ENCODE measurements at places on chromosomes 5 and 9. TPM values are rescaled to one million over a fixed set of nuclear protein-coding genes. Genes with fewer than 3 reads are reported as not detected.

DNA sequence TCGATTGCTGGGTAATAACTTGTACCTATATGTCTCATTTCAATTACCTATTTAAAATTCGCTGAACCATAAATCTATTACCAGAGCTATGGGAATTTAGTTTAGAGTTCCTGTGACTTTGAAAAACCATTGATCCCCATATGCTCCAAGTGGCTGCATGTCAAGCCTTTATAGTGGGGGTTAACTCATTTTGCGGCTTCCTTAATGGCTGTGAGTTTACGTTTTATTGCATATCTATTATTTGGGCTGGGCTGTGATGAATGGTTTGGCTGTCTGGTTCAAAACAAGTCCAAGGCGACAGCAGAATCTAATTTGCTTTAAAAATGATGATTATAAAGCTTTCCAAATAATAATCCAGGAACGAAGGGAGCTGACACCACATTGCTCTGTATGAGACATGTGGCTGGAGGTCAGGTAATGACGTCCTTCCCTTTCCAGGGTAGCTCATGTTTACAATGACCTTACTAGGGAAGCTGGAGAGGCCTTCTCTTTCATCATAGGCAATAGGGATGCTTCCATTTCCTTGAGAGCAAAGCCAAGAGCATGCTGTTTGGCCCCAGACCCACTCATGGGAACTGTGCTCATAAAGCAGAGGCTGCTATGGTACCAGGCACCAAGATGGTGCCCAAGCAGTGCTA is 258.3 kb downstream of the HSPA4 start:
- H3K4me3 ChIP-seq = no peak overlapping the region
- H3K36me3 ChIP-seq = no peaks in the 10 kb centered on the region
- no peak overlapping the region for H3K27ac ChIP-seq
- no peaks in the 10 kb centered on the region for H3K4me1 ChIP-seq
- DNase-seq = no peak

- no peaks in the 10 kb centered on the region for H3K4me1 ChIP-seq
- H3K36me3 ChIP-seq = no peaks in the 10 kb centered on the region
- no peak overlapping the region for H3K4me3 ChIP-seq
- DNase-seq = no peak
- H3K27ac ChIP-seq = no peak overlapping the region
These were observed 166.5 kb upstream of the PRR16 start for GRCh38 chr5:120297616-120298015.

GRCh38 chr5:56025151-56025885 is 30.6 kb upstream of the IL6ST start:
- H3K27ac ChIP-seq = no peak overlapping the region
- H3K27me3 ChIP-seq = no peaks in the 10 kb centered on the region
- H3K36me3 ChIP-seq = no peaks in the 10 kb centered on the region
- no peak for DNase-seq
- H3K4me1 ChIP-seq = peaks cover 22% of the 10 kb centered on the region
- no peak overlapping the region for H3K4me3 ChIP-seq

DNA sequence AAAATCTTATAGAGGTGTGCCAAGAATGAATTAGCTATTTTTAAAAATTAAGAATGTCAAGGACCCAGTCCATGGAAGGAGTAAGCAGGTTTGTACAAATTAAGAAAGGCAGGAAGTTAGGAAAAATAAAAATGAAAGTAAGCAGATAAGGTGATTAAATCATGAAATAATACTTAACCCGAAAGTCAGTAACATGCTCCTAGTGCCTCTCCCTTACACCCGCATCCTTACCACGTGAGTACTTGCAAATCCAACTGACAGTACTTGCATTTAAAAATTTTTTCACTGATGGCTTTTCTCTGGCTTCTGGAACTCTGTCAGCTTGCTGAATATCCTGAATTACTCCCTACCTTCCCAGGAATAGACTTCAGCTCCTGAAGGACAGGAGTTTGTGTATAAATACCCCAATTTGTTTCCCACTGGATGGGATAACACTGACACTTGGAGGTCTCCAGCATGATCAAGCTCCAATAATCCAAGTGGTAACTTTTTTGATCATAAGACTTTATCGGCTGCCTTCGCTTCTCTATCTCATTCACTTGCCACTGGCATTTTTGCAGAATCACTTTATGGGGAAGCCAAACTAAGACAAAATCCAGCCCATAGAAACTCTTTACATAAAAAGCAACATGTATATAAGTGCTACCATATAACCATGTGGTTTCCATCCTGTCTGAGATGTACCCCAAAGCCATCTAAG is 41.6 kb upstream of the RICTOR start:
- H3K4me3 ChIP-seq = no peak overlapping the region
- peaks cover 5% of the 10 kb centered on the region for H3K36me3 ChIP-seq
- peak overlapping the region; percentile 76 for H3K27ac ChIP-seq
- peaks cover 43% of the 10 kb centered on the region for H3K4me1 ChIP-seq
- no peaks in the 10 kb centered on the region for H3K27me3 ChIP-seq

- no peaks in the 10 kb centered on the region for H3K36me3 ChIP-seq
- DNase-seq = no peak
- H3K4me3 ChIP-seq = no peak overlapping the region
- no peaks in the 10 kb centered on the region for H3K27me3 ChIP-seq
- no peak overlapping the region for H3K27ac ChIP-seq
These were observed 283.1 kb upstream of the ADAMTSL1 start for GRCh38 chr9:18190671-18191374.

Gene LMBRD2
- total RNA-seq = 17.6 TPM

Gene SCAI
- 14.5 TPM for total RNA-seq

Gene TAF9
- total RNA-seq = 85.1 TPM

DNA sequence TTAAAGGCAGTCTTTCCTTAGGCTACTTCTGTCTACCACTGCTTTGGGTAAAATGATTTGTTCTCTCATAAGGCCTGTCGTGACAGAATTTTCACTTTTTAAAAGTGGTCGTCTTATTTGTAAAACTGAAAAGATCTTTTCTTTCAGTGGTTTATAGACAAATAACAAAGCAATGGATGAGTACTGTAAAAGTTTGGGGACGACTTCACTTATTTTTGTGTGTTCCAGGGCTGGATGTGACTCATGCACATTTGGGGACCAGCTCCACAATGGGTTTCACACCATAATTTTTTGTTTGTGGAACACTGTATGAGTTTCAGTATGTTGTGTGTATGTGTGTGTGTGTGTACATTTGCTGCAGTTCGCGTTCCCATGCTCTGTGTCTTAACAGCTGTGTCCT is 53.6 kb downstream of the ARHGAP26 start:
- H3K4me3 ChIP-seq = peak overlapping the region; percentile 48
- peaks cover 95% of the 10 kb centered on the region for H3K4me1 ChIP-seq
- H3K36me3 ChIP-seq = no peaks in the 10 kb centered on the region
- no peak for DNase-seq

- H3K27ac ChIP-seq = no peak overlapping the region
- no peaks in the 10 kb centered on the region for H3K4me1 ChIP-seq
- H3K27me3 ChIP-seq = no peaks in the 10 kb centered on the region
- no peak for DNase-seq
- H3K4me3 ChIP-seq = no peak overlapping the region
These were observed 72.3 kb downstream of the STK32A start for GRCh38 chr5:147307170-147307569.

DNA sequence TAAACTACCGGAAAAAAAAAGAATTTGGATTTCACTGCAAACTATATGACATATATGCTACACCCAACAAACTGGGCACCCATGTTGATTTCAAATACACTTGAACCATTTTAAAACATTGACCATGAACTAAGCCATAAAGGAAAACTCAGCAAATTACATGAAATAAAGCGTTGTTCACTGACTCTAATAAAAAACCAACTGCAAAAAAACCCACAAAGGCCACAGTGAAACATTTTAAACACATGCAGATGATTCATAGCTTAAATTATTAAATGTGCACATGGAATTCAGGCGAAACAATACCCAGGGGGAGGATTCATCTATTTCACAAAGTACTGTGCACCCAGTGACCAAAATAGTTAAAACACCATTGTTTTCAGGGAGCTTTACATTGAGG is 33.3 kb downstream of the MTRR start:
- no peaks in the 10 kb centered on the region for H3K27me3 ChIP-seq
- no peak overlapping the region for H3K4me3 ChIP-seq
- H3K36me3 ChIP-seq = peaks cover 69% of the 10 kb centered on the region
- peaks cover 25% of the 10 kb centered on the region for H3K4me1 ChIP-seq
- no peak for DNase-seq

Gene TMEM252
- not detected for total RNA-seq

DNA sequence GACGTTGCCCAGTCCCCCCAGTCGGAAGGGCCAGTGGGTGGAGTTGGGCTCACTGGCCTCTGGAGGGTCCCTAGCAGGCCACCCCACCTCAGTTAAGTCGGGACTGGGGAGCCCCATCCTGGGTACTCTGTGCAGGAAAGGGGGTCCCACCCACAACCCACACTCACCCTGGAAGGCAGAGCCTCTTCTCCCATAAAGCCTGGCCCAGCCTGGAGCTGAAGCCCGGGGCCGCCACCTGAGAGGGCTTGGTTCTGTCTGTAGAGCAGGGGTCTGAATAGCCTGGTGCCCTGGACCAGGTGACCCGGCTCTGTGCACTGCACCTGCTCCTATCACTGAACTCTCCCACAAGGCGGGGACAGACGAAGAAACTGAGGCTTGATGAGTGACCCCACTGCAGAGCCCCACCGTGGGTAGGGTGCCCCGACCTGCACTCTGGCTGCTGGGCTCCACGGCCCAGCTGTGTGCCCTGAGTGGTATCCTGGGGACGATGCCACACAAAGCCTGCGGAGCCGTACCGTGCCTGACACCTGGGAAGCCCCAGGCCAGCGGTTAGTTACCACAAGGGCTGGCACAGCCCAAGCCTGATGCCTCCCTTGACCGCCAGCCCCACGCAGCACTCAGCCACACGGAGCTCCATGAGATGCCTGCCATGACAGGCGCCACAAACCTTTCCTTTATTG is 7.3 kb downstream of the PTGES2 start:
- H3K27me3 ChIP-seq = no peaks in the 10 kb centered on the region
- no peak overlapping the region for H3K27ac ChIP-seq
- DNase-seq = no peak
- peaks cover 11% of the 10 kb centered on the region for H3K4me1 ChIP-seq
- H3K36me3 ChIP-seq = no peaks in the 10 kb centered on the region

DNA sequence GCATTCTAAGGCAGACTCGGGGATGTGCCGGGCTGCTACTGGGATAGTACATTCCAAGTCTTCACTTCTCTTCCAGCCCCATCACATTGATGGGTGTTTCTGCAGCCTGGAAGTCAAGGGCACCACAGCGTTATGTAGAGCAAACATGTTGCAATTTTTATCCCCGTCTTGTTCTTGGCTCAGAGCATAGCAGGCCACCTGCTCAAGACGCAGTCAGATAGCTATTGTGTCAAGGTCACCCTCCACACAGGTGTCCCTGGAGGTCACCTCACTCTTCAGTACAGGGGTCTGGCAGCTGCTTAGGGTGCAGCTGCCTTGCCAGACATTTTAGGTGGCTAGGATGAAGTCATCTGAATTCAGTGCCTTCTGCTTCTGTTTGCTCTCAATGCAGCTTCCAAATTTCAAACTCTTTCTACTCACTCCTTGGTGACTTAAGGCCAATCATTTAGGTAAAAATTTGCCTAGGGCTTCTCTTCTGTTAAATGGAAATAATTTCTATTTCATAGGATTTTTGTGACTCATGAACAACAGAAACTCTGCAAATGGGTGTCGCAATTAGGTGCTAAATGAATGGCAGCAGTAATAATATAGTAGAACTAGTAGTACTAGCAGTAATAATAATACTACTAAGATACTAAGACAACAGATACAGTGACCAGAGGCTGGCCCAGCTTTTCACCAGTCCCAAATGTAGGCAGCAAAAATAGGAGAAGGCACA is 24.3 kb downstream of the KCNV2 start:
- H3K4me3 ChIP-seq = no peak overlapping the region
- DNase-seq = no peak
- no peaks in the 10 kb centered on the region for H3K4me1 ChIP-seq
- no peaks in the 10 kb centered on the region for H3K27me3 ChIP-seq

Gene PCA3
- not detected for total RNA-seq

GRCh38 chr5:54103871-54104270 is 206.5 kb downstream of the ARL15 start:
- H3K27ac ChIP-seq = no peak overlapping the region
- H3K4me1 ChIP-seq = no peaks in the 10 kb centered on the region
- DNase-seq = no peak
- H3K4me3 ChIP-seq = no peak overlapping the region
- H3K36me3 ChIP-seq = no peaks in the 10 kb centered on the region
- H3K27me3 ChIP-seq = no peaks in the 10 kb centered on the region

Gene KCNV2
- not detected for total RNA-seq

DNA sequence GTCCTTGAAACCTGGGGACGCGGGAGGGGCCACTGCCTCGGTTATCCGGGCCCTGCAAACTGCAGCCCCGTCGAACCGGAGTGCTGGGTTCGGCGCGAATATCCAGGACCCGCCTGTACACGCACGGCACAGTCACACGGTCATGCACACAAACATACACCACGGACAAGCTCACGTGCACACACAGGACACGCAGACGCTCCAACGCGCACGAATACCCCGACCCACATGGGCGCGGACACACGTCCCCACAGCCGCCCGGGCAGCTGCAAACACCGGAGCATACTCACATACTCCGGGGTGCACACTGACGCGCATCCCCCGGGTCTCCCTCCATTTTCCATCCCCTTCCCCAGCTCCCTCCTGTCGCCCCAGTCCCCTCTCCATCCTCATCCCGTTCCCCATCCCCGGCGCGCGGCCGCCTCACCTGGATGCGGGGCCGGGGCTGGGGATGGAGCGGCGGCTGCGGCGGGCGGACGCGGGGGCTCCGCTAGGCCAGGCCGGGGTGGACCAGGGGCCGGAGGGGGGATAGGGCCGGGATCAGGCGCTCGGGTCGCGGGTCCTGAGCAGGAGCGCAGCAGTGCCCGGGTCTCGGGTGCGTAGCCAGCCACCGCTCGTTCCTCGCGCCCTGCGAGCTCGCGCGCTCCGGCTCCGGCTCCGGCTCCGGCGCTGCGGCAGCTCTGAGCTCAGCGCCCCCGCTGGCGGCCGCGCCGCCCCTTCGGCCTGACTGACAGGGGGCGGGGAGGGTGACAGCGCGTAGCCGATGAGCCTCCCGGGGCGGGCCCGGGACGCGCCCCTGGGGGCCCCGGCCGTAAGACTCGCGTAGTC is at the start of the genes EIF4E1B and SNCB:
TSS of gene EIF4E1B (plus strand) at position 823 of the 828 bp plus-strand sequence. CDS start 12,113 bp downstream, outside the sequence.
TSS of gene SNCB (minus strand) at position 682 of the 828 bp plus-strand sequence. CDS start 880 bp downstream, outside the sequence.
- peaks cover 80% of the 10 kb centered on the region for H3K27me3 ChIP-seq
- peaks cover 17% of the 10 kb centered on the region for H3K4me1 ChIP-seq
- peak; percentile 77 for DNase-seq
- H3K4me3 ChIP-seq = peak within 1 kb of the TSS; percentile 67
- H3K27ac ChIP-seq = no peak within 1 kb of the TSS

Gene SHROOM1
- total RNA-seq = 1.1 TPM

Gene CDH9
- not detected for total RNA-seq

Gene ADAMTS16
- total RNA-seq = not detected
